ENCODE measurements at places on chromosomes 5 and 9. TPM values are rescaled to one million over a fixed set of nuclear protein-coding genes. Genes with fewer than 3 reads are reported as not detected.

Gene STK32A
- 0.26 TPM for total RNA-seq

- no peak for DNase-seq
Measured at GRCh38 chr5:43315263-43315662, 2.1 kb upstream of the HMGCS1 start.

DNA sequence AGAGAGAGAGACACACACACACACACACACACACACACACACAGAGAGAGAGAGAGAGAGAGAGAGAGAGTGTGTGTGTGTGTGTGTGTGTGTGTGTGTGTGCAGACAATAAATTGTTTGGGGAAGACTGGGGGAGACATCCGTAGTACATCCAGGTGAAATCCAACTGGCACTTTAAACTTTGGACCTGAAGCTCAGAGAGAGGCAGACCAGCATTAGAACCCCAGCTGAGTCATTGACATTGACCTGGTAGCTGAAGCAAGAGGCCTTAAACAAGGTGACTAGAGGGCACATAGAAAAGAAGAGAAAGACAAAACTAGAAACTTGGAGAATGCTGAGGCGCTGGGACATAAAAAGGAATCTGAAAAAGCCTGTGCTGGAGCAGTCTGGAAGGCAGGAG is 251.5 kb downstream of the CRB2 start:
- DNase-seq = no peak

- DNase-seq = no peak
Measured at GRCh38 chr9:72648324-72649126, 127.1 kb downstream of the TMC1 start.

GRCh38 chr9:70390933-70391341 is 23.5 kb downstream of the KLF9 start:
- DNase-seq = no peak

DNA sequence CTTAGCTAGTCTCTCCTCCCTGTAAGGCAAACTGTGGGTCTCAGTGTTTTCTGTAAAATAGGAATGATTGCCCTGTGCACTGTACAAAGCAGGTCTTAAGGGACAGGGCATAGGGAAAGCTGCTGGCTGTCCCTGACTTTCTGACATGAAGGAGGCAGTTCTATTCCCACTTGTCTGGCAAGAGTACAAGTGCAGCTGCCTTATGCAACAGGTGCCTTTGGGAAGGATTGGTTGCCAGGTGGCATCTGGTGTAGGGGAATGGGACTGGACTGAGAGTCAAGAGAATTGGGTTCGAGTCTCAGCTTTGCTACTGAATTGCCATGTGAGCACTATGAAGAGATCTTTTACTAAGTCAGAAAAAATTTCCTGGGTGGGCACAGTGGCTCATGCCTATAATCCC is 10.0 kb downstream of the BSPRY start:
- no peak for DNase-seq

GRCh38 chr5:11815916-11816315 is 88.3 kb downstream of the CTNND2 start:
- no peak for DNase-seq

Gene IFNA2
- total RNA-seq = not detected

DNA sequence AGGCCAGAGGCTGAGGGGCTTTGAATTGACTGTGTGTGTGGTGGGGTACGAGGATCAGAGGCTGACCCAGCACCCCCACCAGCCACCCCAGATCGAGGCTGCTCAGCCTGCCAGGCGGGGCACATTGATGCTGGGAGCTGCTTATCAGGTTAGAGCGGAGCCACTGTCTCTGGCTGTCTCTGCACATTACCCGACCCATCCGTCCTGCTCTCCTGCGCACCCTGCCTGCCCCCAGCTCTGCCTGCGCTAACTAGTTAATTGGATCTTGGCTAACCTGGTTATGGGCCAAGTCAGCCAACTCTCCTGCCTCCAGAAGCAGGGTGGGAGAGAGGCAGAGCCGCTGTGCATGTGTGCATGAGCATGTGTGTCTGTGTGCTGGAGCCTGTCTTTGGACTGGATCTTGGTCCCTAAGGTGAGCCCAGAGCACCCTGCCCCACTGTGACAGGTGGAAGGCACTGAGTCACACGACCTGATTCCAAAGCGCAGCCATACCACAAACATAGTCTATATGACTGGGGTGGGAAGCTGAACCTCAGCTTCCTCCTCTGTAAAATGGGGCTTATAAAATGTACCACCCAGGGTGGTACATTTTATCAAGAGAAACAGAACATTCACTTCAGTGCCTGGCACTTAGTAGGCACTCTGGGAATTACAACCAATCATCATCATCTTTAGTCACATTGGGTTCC is 39.7 kb downstream of the PCDH1 start:
- DNase-seq = no peak

Gene LCN10
- total RNA-seq = 1.7 TPM

- DNase-seq = no peak
Measured at GRCh38 chr5:124025306-124025845, 513.4 kb downstream of the CSNK1G3 start.

Gene NAIF1
- total RNA-seq = 8.2 TPM

DNA sequence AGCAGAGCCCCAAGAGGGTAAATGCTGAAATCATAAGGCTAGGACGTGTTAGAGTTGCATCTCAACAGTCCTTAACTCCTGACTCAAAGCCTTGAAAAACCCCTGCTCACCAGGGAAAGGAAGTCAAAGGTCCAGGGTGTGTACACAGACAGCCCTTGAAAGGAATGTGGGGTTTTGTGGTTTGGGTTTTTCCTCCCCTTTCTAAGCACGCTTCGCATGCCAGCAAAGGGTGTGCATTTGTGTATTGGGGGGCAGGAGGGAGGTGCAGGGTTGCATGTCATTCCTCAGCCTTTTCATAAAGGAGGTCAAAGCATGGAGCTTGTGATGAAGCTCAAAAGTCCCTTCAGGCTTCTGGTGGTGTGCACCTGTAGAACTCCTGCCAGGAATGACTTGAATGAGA is 17.3 kb upstream of the XPA start:
- no peak for DNase-seq

Gene FAM78A
- total RNA-seq = 2.9 TPM

GRCh38 chr5:131981516-131981915 is 29.9 kb downstream of the ACSL6 start:
- DNase-seq = no peak

DNA sequence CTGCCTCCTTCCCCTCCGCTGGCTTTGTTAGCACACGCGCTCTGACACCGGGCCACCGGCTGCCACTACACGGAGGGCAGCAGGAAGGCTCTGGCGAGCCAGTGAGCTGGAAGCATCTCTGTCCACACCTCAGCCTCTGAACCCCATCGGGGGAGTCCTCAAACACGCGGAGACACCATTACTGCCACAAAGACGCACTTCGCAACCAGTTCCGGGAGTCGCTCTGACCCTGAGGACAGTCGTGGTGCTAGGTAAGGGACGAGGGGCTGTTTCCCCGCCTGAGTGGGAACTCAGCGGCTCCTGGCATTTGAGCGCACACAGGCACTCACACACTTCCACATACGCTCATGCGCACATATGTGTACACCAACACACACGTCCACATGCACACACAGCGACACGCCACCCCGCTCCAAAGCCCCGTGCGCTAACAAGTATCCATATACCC is 160.0 kb downstream of the C9orf152 start:
- no peak for DNase-seq

Gene TAF11L7
- not detected for total RNA-seq

GRCh38 chr5:97065475-97065874 is 76.9 kb downstream of the LIX1 start:
- no peak for DNase-seq

DNA sequence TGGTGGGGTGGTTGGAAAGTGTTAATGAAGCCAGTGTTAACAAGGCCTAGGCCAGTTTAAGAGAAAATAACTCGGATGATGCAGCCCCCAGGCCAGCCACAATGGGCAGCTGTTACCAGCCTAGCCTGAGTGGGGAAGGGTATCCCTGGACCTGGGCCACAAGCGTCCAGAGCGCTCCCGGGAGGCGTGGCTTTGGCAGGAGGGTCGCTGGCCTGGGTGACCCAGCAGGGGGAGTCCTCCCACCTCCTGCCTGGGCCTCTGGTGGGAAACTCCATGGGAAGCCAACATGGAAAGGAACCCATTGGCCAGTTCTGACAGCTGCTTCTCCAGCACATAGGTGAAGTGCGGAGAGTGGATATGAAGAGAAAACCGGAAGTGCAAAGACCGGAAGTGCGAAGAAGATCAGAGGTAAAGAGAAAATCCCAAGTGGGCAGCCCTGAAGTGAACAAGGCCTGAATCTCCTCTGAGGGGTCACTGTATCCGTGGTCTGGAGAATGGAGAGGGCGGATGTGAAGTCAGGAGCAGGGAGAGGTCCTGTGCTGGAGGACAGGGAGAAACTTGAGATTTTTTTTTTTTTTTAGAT is 79.0 kb downstream of the ADCY2 start:
- DNase-seq = no peak

GRCh38 chr5:138752951-138753793 is at the start of gene CTNNA1:
Gene CTNNA1 (plus strand): TSS chr5:138753425. CDS start chr5:138781925, 28,500 bp downstream.
- DNase-seq = no peak

DNA sequence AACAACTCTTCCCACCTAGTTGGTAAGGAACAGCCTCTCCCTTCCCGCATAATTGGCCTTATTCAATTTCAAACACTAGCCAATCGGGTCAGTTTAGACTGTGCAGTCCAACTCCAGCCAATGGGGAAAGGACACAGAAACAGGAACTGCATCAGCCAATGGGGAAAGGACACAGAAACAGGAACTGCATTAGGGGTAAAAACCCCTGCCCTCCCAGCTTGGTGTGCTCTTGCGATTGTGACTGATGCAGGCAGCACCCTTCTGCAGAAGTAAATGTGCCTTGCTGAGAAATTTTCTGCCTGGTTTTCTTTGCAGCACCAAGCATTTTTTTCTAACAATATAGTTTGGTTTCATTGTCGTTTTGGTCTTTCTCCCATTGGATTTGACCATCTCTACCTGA is 8.5 kb upstream of the GLT6D1 start:
- DNase-seq = no peak

Gene MLANA
- total RNA-seq = not detected

Gene RXFP3
- not detected for total RNA-seq

GRCh38 chr5:169701910-169702451 is 64.9 kb downstream of the DOCK2 start:
- no peak for DNase-seq

DNA sequence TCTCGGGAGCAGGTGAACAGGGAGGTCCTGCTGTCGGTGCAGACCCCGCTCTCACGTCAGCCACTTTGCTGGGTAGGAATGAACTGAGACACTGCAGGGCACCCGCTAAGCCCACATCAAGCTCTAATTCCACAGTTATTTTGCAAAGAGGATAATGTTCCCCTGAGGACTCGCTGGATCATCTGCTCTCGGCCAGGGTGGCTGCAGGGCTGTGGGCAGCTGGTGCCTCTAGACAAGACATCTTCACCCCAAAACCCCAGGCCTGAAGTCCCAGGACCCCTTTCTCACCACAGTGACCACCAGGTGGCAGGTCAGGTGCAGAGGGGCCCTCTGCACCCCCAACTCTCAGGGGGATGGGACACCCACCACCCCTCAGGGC is 135.1 kb upstream of the PPP1R26 start:
- DNase-seq = no peak

GRCh38 chr5:92874790-92875189 is 706.2 kb downstream of the NR2F1-AS1 start:
- no peak for DNase-seq

DNA sequence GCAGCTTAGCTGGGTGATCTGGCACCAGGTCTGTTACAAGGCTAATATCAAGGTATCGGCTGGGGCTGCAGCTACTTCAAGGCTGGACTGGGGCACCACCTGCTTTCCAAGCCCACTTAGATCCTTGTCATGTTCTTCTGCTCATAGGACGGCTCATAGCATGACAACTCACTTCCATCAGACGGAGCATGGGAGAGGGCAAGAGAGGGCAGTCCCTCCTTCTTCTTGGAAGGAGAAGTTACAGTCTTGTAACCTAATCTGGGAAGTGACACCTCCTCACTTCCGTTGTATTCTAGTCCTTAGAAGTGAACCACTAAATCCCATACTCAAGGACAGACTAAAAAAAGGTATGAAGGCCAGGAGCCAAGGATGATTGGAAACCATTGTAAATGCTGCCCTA is 258.2 kb downstream of the MAST4 start:
- DNase-seq = no peak

DNA sequence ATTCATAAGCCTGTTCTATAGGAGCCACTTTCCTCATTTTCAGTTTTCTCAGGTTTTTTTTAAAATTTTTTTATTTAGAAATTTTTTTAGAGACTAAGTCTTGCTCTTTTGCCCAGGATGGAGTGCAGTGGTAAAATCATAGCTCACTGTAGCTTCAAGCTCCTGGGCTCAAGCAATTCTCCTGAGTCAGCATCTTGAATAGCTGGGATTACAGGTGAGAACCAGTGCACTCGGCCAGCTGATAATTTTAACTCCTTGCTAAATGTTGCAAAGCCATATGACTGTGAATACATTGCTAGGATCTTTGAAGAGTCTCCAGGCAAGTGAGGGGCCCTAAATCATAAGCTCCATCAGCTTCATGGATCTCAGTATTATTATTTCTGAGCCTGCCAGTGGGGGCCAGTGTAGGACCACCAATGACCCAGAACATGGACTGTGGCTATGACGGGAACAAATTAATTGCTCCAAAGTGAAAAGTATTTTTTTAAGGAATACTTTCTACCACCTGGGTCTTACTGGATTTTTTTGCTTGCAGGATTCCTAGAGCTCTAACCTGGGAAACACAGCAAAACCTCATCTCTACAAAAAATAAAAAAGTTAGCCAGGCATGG is 5.7 kb upstream of the GAPVD1 start:
- DNase-seq = no peak

Gene TMEM215
- total RNA-seq = not detected

Gene ADAM19
- 2.5 TPM for total RNA-seq

DNA sequence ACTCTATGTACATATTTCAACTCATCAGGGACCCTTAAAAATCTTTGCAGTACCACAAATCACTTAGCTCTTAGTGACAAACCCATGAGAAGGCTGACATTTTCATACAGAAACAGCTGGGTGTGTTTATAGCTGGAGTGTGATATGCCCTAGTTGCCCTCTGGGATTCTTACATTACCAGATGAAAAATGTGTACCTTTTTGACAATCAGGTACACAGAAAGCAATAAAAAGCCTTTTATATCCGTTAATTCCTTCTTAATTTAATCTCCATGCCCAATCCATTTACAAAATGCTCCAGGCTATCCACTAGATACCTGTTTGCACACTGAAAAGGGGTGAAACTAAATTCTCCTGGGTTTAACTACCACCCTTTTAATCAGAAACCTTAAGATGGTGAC is 222.9 kb downstream of the KIAA0825 start:
- no peak for DNase-seq

Gene SLC36A2
- not detected for total RNA-seq

- no peak for DNase-seq
Measured at GRCh38 chr5:93378073-93378472, 202.9 kb downstream of the NR2F1-AS1 start.

Gene GPR21
- not detected for total RNA-seq

Gene MORN5
- total RNA-seq = not detected

Data from esophagus squamous epithelium (tissue), 5 donors.